ENCODE measurements at places on chromosomes 7 and 10.

DNA sequence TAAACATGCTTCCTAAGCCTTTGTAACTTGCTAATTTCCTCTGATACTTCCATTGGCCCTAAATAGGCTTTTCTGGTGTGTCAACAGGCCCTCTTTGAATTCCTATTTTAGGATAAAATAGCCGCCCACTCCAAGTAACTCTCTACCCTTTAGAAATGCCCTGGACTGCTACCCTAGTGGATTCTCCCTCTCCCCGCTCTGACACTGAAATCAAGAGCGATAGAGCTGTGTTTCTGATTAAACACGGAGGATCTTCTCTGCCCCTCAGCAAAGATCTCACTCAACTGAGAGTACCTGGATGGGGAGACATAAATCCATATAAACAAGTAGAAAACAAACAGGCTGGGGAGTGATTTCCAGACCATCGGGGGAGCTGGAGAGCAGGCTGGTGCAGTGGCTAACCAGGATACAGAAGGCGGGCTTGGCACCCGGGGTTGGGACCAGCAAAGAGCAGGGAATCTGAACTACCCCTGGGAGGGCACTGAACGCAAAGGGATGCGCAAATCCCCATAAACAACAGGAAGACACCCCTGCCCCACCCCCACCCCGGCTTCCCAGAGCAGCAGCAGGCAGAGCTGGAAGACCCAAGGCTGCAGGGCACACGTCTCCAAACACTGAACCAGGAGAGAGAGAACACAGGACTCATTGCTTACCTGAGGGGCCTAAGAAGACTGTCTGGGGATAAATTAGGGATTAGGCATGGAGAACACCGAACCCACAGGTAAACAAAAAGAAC, 2.5 kb downstream of the ASB13 start:
- DNase-seq = no peak

- DNase-seq = no peak
Measured at GRCh38 chr7:131765575-131765974, 209.1 kb upstream of the PODXL start.

DNA sequence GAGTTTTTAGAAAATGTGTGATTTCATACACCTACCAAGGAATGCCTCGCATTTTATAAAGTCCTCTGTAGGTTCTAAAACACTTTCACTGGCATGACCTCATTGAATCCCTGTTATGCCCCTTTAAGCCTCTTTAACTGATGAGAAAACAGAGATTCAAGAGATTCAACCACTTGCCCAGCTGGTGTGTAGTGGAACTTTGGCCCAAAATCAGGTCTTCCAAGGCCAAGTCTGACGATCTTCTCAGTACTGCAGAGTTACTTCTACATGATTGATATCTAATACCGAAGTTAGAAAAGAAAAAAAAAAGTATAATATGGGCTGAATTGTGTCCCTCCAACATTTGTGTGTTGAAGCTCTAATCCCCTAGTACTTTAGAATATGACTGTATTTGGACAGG, 202.0 kb downstream of the WDR11 start:
- no peak for DNase-seq

GRCh38 chr10:66822801-66823200, 103.0 kb upstream of the LRRTM3 start:
- no peak for DNase-seq

DNA sequence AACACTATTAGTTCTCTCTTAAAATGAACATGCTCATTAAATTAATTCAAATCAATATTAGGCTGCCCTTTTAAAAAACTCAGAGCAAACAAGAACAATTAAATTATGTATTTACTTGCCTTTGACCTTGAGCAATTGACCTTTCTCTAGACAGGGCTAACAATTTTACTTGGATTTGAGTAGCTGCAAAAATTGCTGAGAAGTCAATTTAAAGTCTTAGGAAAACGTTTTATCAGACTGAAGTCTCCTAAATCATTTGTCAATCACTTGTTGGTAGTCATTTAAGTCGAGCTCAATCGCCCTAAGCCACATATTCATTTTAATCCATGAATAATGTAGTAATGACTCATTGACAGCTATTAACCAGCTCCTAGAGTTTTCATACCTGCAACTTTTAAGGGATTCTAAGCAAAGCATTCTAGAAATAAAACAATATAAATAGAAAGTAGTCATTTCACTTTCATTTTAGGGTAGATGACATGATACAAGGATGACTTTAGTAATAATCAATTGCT, 84.9 kb upstream of the SEC61G start:
- DNase-seq = no peak

- no peak for DNase-seq
Measured at GRCh38 chr10:98168766-98169165, 34.3 kb downstream of the R3HCC1L start.

DNA sequence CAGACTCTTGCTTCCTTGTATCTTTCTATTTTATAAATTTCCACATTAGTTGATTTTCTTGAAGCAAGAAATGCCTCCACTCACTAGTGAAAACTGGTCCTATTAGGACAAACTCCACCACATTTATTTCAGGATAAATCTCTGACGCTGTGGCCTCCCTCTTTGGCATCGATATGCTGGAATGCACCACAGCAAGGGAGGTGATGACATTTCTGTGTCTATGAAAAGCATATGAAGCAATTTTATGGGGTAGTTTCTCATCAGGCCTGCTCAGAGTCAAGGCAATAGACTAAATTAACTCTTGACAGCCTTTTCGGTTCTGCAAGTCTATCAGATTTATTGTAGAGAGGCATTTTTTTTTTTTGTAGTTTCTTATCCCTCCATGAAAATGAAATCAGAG, 304.4 kb downstream of the ZEB1 start:
- no peak for DNase-seq

DNA sequence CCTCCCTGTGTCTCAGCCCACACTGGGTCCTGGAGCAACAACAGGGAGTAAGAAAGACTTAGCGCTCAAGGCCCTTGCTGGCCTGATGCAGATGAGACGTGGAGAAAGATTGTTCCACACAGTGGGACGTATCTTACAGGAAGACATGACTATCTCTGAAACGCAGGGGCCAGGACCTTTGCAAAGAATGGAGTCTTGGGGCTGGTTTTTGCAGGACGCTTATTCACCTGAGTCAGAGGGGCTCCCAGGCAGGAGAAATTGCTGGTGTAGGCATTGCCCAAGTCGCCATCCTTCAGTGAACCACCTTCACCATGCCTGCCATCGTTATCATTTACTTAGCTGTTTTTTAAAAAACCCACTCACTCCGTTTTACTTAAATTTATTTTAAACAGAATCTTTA, 11.8 kb upstream of the GDF10 start:
- DNase-seq = no peak

DNA sequence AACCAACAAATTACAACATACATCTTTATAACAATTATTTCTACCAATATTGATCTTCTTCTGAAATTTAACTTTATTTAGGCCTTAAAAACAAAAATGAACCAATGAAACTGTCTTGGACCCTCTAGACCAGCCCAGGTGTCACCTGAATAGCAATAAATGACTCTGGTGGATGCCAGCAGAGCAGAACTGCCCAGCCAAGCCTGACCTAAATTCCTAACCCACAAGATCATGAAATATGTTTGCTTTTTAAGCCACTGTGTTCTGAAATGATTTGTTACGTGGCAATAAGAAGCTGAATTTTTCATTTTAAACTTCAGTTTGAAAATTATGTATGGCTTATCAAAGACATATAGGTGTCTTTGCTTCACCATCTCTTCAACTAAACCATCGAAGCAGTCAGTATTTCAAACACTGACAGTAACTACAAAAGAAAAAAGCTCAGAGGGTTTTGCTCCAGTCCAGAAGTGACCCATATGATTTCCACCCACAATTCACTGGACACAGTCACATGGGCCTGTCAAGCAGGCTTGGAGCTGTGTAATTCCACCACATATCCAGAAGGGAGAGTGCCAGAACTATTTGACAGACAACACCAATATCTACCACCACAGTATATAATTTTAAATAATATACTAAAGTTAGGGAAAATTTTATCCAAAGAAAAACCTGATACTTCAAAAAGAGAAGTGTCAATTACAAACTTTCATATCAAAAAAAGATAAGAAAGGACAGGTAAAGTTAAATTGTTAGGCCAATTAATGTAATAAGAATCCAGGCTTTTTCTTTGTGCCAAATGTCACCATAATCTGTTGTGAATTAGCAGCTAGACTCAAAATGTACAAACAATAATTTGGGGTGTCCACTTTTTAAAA, 94.5 kb downstream of the KMT2C start:
- DNase-seq = no peak

DNA sequence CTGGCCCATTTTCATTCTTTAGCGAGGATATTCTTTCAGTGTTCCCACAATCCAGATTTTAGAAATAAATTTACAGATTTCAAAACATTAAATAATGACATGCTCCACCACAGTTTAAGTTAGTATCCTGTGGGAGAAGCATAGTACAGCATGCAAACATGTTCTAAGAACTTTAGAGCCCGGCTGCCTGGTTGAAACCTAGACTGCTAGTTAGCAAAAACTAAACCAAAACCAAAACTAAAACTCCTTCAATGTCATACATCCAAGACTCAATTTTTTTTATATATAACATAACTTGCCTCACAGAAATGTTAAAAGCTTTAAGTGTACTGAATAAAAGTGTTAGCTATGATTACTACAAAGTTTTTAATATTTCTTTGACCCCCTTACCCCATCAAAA, 17.0 kb downstream of the TRA2A start:
- DNase-seq = no peak

All from activated CD4-positive, alpha-beta T cell treated with anti-CD3 and anti-CD28 coated beads for 1 hour (primary cell).